ENCODE measurements at places on chromosomes 16 and 17.
A peak's percentile ranks its signal among the peaks of the same experiment; 100 is the strongest.

- DNase-seq: no peak
These were observed 75.9 kb downstream of the GOSR1 start for GRCh38 chr17:30552994-30553566.

- no peak for DNase-seq
These were observed 12.1 kb upstream of the USP10 start for GRCh38 chr16:84687715-84688114.

DNA sequence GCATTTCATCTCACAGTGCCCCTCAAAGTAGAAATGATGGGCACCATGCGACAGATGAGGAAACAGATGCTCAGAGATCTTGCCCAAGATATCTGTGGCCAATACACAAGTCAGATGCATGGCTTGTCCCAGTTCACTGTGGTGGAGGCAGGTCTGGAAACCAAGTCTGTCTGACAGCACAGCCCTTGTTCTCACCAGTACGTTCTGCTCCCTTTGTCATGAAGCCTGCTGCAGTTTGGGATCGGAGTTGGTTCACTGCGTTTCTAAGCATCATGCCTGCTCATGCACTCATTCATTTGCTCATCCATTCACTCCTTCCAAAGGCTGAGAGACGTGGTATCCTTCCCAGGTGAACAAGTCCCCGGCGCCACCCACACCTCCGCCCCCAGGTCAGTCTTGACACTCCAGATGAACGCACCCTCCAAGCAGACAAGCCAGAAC, 27.2 kb upstream of the MEAK7 start:
- no peak for DNase-seq

GRCh38 chr16:71846431-71846830, 655 bp downstream of the ATXN1L start:
- DNase-seq: no peak

DNA sequence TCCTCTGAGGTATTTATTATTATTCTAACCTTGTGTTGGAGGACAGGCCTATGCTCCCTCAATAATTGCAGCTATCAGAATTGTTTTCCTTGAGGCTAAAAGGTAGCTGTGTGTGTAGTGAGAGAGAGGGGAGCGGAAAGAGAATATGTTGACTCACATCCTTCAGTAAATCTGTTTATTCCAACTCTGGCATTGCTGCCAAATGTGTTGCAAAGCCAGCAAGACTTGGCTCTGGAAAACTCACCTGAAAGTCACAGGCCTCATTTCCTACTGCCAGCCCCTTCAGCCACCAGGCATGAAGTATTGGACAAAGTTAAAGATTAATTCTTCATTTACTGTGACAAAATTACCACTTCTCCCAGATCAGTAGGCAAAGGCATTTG, 9.6 kb downstream of the CA10 start:
- DNase-seq: no peak

DNA sequence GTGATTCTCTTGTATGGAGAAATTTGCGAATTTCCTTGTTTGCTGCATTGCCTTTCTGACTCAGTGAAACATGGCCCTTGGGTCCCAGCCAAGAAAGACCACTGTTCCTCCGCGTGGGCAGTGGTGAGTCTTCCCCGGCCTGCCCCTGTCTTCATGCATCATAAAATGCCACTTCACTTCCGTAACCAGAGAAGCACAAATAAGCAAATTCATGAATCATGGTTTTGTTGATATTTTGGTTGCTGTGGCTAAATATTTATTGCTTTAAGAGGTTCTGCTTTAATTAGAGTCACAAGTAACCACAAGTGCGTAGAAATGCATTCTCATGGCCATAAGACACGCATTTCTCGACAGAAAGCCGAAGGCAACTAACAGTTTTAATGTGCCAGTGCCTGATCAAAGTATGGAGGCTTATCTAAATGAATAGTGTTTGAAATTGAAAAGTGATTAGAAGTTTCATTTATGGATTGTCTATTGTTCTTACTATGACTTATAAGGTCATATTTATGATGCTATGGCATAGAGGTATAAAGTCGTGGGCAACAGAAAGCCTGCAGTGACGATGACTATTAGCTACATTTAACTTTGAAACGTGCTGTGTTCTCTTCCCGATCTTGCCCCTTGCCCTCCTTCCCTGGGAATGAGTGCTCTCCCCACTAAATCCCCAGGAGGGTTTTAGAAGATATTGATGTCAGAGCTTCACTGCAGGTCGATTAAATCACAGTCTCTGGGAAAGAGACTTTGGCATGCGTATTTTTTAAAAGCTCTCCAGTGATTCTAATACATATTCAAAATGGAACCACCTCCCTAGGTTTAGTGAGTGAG, 76.0 kb downstream of the WIPI1 start:
- peak; percentile 42 for DNase-seq

DNA sequence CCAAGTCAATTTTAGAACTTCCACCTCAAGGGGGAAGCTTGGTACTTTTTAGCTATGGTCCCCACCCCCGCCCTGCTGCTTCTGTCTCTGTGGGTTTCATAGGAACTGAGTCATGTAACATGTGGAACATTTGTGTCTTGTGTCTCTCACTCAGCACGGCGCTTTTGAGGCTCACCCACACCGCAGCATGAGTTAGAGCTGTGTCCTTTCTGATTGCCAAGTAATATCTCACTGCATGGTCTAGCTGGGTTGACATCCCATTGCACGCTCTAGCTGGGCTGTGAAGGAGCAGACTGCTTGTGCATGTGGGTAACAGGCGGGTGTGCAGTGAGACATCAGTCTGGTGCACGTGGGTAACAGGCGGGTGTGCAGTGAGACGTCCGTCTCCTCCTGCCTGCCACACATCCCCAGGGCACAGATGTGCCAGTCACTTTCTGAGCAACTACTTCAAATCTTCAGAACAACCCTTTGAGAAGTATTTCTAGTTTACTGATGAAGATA, 26.4 kb upstream of the SLC7A5 start:
- DNase-seq: no peak

DNA sequence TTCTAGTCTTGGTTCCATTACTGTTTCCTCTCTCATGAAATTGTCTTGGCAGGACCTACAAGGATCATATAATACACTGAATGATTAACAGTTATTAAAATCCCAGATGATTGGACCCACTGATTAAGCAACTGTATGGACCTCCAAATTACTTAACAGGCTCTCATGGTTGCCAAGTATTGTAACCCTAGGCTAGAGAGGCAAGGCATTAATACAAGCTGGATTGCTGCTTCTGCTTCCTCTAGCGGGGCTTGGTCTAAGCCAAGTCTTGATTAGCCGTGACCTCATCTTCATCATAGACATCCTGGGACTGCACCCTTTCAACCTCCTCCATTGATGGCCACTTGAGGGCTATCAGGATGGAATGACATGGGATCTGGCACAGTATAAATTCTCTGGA, 46.9 kb downstream of the SYCE1L start:
- DNase-seq: no peak

DNA sequence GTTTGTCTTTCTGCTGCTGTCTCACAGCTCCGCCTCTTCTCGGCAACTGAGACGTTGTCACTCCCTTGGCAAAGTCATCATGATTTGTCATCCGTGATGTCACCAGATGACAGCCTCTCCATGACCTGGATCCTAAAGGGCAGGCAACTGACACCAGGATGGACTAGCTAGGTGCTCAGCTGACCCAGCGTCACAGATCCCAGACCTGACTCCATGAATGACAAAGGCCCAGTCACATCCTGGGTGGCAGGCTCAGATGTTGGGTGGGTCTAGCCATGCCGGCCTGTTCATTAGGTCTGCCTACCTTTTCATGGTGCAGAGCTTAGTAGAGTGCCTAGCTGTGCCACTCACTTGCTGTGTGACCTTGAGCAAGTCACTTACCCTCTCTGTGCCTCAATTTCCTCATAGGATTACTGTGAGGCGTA, 3.8 kb upstream of the TMEM238L start:
- no peak for DNase-seq

- DNase-seq: no peak
These were observed 55.4 kb downstream of the CFDP1 start for GRCh38 chr16:75377729-75378386.

- no peak for DNase-seq
These were observed 137.6 kb downstream of the RBFOX3 start for GRCh38 chr17:79473111-79473875.

DNA sequence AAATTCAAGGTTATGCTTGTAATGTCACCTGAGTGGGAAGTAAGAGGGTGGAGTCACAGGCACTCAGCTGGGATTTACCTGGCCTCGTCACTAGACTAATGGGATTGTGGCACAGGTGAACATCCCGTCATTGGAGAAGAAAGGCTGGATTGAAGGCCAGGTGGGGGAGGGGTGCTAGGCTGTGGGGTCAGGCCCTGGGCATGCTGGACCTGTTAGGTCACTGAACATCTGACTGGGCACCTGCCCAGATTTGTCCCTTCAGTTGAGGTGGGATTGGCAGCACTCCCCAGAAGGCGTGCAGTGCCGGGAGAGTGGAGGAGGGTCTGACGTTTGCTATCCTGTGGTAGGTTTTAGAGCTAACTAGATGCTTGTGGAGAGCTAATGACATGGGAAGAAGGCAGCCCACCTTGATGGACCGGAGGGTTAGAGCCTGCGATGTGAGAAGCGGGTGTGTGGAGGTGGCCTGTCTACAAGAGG, 161.5 kb upstream of the ZNF267 start:
- DNase-seq: no peak

DNA sequence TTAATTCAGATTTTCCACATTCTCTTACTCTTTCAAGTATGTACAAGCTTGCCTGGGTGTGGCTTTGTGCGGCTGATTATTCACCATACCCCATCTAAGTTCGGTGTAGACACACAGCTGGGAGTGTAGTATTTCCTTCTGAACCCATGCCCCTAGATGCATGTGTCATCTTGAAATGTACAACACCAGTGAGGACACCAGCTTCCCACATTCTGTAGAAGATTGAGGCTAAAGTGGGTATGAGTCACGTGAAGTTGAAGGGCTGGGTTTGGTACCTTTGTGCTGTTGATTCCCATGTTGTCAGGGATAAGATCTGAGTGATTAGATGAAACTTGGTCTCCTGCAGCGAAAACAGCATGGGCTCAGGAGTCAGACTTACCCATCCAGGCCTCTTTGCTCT, 14.6 kb upstream of the DHX8 start:
- DNase-seq: no peak

Data from NCI-H2107 (cell line).